Hematopoietic multipotent progenitor cell treated with erythropoietin and hydrocortisone succinate and interleukin-3 and kit ligand, for 4 days (in vitro differentiated cells): ENCODE measurements at places on chromosomes 6 and 20.

DNA sequence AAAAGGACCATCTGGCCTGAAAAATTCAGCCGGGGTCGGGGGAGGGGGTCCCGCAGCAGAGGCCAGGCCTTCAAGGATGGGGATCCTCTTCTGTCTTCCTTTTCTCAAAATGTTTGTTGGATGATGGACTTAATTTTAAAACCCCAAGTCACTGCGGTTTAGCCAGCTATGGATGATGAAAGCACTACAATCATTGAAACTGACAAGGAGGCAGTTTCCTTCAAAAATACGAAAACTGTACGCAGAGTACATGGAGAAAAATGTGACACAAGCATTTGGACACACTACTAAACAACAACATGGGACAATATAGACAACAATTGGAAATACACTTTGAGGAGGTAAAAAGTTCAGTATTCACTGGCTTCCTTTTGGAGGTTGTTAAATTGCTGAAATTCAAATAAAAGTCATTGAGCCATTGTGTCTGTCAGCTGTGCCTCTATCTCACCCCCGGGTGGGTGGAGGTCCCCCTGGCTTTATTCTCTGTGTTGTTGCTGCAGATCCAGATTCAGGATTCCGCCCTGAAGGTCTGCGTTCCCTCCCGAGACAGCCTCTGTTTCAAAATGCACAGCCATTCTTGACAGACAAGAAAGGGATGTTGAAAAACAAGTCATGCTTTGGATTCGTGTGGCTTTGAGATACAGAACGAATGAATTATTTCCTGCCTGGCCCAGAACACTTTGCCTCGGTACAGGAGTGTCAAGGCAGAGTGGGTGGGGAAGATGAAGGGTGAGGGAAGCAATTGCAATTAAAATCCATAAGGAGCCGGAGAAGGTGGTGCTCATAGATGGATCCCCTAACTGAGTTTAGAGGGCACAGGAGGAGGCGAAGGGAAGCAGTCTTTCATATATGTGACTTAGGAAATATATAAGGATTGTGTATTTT is 118.2 kb downstream of the TTLL2 start:
- DNase-seq = no peak

DNA sequence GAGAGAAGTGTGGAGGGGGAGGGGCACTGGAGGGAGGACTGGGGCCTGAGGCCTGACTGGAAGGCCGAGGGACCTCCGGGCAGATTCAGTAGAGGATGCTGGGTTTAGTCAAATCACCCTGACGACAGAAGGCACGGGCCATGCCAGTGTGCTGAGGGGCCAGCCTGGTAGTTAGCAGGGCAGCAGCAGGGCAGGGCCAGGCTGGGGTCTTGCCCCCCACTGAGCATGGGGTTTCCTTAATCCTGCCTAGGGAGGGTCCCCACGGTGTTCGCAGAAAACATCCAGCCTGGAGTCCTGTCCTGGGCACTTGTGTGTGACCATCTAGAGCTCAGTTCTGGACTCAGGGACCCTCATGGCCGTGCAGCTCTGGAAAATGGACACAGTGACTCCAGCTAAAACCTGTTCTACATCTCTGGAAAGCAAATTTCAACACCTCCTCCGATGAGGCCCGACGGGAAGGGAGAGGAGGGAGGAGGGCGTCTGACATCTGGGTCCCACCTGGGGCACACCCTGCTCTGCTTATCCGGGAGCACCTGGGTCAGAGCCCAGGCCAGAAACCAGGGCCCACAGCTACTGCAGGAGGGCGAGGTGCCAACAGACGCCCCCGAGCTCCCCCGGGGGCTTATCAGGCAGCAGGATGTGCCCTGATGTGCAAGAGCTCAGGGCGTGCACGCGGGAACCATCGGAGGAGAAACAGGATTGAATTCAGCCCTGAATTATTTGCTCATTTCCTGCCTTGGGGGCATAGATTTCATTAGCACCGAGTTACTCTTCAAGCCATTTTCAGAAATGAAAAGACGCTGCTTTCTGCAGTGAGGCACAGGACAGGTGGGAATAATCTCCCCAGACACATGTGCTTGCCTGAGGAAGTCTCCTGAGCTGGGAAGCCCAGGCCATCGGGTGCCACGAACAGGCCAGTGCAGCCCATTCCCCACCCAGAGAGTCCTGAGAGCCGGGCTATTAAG is 78.0 kb upstream of the MPC1 start:
- DNase-seq = no peak

- peak; percentile 81 for DNase-seq
Measured at GRCh38 chr6:53048431-53049195, 16.6 kb upstream of the FBXO9 start.

GRCh38 chr6:156164701-156165452 is 612.3 kb upstream of the ARID1B start:
- no peak for DNase-seq

GRCh38 chr20:44691424-44692423 is 23.4 kb upstream of the CCN5 start:
- DNase-seq = no peak

GRCh38 chr20:46994341-46994740 is 99.7 kb downstream of the EYA2 start:
- DNase-seq = no peak

DNA sequence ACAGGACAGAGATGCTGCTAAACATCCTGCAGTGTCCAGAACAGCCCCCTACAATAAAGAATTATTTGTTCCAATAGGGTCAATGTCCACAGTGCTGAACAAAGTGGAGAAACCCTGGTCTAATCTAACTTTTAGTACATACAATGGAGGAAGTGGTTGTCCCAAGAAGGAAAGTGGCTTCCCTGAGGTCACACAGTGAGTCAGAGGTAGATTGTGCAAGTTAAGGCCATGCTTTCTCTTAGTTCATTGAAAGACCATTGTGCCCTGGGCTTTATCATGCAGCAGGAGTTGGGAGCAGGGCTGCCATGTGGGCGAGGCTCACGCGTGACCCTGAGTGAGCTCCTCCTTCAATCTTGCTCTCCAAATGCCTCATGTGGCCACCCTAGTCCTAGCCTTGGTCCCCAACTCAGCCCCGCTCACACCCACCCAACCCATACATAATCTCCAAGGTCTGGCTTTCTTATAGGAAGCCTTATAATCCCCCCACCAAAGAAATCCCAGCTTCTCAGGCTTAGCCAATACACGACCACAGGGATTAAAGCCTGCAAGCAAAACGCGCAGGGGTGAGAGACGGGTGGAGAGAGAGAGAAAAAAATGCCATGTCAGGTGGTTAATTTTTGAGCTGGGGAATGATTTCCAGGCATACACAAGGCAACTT is 19.9 kb downstream of the SLC13A3 start:
- peak; percentile 89 for DNase-seq

- DNase-seq = peak; percentile 82
Measured at GRCh38 chr6:109491207-109491938, 8.4 kb upstream of the ZBTB24 start.

- no peak for DNase-seq
Measured at GRCh38 chr6:54609981-54610380, 236.6 kb upstream of the FAM83B start.

DNA sequence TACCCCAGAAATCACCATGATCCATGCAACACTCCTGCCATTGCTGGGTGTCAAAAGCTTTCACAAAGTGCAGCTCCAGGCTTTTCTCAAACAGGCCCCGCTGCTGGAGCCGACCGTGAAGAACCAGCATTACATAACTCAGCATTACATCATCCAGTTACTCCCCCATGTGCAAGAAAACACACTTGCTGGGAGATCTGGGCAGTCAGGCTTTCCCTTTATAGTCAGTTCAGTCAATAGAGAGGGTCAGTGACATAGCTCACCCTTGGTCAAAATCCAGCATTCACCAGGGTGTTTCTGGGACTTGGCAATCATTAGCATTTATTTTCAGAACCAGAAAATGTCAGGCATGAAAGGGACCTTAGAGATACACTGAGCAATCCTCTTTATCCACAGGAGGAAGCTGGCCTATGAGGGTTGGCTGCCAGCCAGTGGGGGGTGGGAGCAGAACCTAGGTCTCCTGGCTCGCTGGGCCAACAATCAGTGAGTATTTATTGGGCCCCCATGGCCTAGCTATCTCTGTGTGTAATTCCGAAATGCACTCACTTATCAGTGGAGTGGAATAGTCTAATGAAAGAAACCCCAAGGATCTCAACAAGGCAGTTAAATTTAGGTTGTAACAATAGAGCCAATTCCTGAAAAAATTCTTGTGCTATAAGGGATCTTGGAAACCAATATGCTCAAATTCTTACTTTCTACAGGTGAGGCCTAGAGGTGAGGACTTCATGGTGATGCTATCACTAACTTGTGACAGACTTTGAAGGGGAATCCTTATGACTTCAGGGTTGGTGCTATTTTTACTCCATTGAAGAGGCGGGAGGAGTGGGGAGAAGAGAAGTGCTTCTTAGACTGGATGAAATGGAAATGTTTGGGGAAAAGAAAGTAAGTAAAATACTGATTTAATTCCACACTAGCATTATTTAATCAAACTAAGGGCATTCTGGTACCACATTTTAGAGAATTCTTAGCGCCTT is 54.6 kb downstream of the LYRM4 start:
- DNase-seq = peak; percentile 67

DNA sequence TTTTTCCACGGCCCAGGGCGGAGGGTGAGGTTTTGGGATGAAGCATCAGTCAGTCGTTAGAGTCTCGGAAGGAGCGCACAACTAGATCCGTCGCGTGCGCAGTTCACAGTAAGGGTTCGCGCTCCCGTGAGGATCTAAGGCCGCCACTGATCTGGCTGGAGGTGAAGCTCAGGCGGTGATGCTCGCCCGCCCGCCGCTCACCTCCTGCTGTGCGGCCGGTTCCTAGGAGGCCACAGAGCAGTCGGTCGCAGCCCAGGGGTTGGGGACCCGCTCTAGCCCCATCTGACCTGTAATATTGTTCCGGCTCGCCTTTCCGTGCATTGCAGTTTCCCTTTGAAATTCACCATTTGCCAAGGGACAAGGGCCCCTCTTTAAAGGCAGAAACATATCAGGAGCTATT is 244.7 kb downstream of the TFAP2C start:
- no peak for DNase-seq

DNA sequence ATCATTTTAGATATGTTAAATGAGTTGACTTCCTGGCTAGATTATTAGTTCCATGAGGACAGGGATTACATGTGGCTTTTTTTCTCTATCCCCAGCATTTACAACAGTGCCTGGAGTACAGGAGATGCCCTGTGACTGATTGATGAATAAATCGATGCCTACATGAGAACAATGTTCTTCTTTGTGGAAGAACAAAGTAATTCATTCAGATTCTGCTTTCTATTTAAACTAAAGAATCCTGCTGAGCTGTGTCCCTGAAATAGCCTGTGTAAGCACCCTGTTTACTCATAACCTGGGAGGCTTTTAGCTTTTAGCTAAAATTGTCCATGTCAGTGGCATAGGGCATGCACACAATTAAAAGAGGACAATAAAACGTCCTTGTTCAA is 125.1 kb upstream of the BTBD3 start:
- DNase-seq = no peak

- peak; percentile 41 for DNase-seq
Measured at GRCh38 chr6:148747471-148748165, 788 bp downstream of the UST start.

DNA sequence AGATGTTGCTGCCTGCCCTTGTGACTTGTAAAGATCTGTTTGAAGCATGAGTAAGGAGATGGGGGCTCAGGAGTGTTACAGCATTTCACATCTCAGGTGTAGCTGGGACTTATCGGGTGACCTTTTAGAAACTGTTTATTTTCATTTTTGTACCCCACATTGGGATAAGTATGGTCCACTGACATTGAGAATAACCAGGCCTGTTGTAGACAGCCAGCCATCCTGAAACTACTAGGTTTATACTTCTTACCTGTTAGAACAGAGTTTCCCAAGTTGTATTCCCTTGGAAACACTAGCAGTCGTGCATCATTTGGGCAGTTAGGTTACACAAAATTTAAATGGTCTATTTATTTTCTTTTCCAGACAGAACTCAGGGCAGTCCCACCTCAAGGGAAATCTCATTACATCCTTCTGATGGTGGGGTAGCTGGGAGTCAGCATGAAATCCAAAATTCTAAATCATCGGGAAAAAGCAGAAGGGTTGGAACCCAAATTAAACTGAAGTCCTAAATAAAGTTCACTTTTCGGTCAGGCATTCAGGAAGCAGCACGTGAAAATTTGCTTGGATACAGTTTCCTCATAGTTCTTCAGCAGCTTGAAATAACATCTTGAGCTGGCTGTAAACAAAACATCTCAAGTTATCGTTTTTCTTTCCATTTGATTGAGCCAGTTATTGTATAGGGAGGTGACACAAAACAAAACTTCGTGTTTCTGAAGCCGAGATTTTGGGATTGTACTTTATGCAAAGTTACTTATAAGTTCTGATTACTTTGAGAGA is 30.5 kb downstream of the FOXO3 start:
- no peak for DNase-seq

DNA sequence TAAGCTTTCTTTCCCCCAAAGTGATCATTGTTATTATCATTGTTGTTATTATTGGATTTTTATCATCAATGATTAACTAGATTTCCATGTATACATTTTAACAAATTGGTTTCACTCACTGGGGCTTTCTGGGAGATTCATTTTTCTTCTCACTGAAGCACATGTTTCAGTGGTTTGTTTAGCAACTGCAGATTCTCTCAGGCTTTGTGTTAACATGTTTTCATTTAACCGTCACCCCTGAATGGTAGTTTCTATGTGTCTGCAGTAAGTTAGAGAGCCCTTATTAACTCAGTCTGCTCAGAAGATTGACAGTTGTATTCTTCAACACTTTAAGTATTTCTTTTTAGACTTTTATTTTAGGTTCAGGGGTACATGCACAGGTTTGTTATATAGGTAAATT is 12.4 kb downstream of the ZKSCAN4 start:
- DNase-seq = no peak

- peak; percentile 61 for DNase-seq
Measured at GRCh38 chr6:79646006-79646405, 14.9 kb downstream of the SH3BGRL2 start.

DNA sequence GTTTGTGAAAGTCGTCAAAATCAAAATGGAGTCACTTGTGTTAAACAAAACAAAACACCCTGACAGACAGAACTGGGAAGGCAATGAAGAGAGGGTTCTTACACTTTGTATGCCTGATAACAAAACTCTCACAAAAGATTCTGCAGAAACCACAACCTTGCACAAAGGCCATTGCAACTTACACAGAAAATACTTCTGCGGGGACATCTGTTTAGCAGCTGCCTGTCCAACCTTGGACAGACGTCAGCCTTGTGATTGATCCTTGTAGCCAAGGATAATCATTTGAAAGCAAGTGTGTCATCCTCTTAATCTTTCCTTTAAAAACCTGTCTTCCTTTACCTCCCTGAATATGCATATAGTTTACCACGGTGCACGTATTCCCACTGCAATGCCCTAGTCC is 17.0 kb upstream of the SLC22A3 start:
- DNase-seq = no peak

- DNase-seq = no peak
Measured at GRCh38 chr6:42123379-42124103, 18.9 kb downstream of the C6orf132 start.

GRCh38 chr6:29500594-29500993 is 12.8 kb upstream of the MAS1L start:
- DNase-seq = no peak
